ENCODE measurements at places on chromosomes 11 and 22. TPM values are rescaled to one million over a fixed set of nuclear protein-coding genes. Genes with fewer than 3 reads are reported as not detected.

MYBPC3 gene
- not detected for total RNA-seq

BUD13 gene
- total RNA-seq: 21.2 TPM

ANKK1 gene
- total RNA-seq: 2.1 TPM

KCNJ1 gene
- total RNA-seq: not detected

HIC2 gene
- 27.3 TPM for total RNA-seq
